ENCODE measurements at places on chromosomes 5 and 9.
A peak's percentile ranks its signal among the peaks of the same experiment; 100 is the strongest.

DNA sequence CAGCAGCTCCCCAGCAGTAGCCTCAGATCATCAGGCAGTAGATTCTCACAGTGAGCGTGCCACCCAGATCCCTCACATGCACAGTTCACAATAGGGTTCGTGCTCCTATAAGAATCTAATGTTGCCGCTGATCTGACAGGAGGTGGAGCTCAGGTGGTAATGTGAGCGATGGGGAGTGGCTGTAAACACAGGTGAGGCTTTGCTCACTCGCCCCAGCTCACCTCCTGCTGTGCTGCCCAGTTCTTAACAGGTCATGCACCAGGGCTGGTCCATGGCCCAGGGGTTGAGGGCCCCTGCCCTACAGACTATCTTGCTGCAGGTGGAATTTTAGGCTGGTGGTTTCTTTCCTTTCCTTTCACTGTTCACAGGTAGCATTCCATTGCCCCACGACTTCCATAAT is 100.2 kb downstream of the MRPL36 start:
- DNase-seq = no peak

GRCh38 chr9:37753489-37754190 is at the start of gene TRMT10B:
Gene TRMT10B (plus strand): TSS chr9:37753805. CDS start chr9:37761932, 8,127 bp downstream.
- peak; percentile 23 for DNase-seq

DNA sequence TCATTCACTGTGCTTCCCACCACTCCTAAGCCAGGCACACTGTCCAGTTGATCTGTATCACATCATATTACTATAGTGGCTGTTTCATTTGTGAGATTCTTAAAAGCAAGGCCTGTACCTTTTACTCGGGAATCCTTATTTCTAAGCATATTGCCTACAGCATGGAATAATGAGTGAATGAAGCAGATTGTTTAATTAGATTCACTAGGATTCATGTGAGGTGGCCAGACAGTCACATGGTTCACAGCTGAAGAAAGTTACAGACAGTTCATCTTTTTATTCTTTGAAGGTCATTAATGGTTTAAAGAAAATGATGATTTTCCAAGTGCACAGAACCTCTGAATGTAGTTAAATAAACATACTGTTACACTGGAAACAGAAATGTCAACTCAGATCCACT is 24.3 kb upstream of the SEMA6A start:
- no peak for DNase-seq

- no peak for DNase-seq
Measured at GRCh38 chr5:135445306-135445985, 1.7 kb downstream of the DCANP1 start.

GRCh38 chr5:146399481-146399880 is 47.7 kb upstream of the TCERG1 start:
- DNase-seq = no peak

DNA sequence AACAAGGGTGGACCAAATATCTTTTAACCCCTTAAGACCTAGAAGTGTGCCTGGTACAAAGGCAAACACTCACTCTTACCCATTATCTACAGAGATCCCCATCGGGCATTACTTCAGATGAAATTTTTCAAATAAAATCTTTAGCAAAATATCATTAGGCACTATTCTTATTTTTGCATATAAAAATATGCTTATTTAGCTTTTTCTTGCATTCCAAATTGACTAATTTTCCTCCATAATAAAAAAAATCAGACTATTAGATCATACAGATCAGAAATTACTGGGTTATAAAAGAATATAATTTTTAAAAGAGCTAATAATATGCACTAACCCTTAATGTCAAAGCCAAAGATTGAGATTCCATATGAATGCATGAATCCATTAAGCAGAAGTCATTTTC is 178.7 kb upstream of the SLC30A5 start:
- DNase-seq = no peak

- no peak for DNase-seq
Measured at GRCh38 chr9:107496976-107497375, 7.4 kb upstream of the KLF4 start.

DNA sequence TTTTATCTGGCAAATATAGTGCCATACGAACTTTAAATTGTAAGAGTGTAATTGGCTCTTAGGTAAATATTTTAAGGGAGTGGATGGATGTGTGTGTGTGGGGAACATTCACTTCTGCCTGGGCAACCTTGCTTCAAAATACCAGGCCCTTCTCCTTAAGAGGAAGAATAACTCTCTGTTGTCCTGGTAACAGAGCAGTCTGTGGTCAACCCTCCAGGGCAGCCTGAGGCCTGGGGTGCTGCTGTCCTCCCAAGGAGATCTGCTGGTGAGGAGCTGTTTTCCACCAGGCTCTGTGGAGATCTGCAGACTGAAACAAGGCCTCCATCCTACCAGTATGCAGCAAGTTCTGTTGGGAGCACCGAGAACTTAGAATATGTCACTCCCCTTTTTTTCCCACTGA is 325.2 kb downstream of the PSAT1 start:
- no peak for DNase-seq

DNA sequence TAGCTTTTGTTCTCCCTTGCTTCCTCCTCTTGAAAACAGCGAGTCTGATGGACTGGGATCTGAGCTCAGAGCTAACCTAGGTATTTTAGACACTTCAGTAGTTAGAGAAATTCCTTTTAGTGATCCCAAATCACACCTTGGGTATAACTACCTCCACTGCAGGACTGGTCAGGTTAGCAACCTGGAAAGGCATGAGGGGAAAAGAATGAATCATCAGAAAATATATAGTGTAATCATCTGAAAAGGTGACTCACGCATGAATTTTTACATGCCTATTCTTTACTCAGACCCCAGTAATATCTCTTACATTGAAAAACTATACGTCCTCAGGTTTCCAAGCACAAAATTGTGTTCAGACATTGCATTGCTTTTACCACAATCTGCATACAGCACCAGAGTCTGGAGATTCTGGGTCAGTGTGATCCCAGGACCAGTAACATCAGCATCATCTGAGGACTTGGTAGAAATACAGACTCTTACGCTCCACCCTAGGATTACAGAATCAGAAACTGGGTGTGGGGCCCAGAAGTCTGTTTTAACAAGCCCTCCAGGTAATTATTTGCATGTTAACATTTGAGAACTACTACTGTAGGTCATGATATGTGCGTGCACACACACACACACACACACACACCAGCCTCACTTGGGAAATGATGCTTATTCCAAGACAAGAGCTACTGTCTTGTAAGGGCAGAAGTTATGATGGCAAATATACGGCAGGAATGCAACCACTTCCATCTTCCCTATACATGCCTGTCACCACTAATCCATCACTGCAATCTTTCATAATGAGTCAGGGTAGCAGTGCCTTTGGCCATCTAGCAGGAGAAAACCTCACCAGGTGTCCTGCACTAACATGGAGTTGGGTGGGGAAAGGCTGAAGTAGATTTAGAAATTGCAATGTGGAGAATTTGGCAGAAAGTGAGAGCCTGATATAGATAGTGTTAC is 271.6 kb upstream of the MAP3K1 start:
- DNase-seq = no peak

DNA sequence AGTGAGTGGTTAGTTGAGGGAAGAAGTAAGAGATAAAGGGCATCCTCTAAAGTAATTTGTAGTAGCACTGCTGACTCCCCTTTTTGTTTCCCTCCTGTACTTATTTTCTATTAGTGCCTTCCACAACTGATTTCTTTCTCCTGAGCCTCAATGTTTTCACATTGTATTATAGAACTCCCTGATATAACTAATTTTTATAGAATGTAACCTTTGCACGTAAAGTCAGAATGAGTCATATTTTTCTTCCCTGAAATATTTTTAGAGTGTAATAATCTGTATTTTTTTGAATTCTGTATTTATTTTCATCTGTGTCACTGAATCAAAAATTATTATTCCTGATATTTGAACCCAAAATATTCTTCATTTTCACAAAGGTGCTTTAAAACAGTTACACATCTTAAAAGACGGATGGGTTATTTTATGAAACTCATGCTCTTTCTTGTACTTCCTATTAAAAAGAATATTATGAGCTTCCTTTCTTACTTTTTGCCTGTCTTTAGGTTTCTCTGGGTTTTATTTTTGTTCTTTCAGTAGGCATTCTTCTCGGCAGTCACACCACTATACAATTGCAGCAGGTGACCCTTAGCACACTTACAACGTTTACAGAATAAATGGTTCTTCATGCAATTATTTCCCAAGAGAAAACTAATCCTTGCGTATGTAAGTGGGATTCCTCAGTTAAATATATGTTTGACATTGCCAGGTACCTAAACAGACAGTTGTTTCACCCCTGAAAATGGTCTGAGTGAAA is 30.5 kb upstream of the DMRTA1 start:
- DNase-seq = no peak

DNA sequence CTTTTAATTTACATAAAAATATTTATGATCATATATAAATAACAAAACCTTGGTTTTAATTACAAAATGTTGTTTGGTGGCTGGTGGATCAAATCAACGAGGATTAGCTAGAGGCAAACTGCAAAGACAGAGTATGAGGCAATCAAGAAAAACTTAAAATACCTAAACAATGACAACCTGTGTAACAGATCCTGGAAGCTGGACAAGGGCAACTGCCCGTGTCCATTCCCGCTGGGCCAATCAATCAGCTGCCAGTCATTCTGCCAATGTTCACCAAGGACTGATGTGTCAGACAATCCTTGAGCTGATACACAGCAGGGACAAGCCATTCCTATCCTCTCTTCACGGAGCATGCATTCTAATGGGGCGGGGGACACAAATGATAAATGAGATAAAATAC is 3.2 kb upstream of the TENT4A start:
- DNase-seq = no peak

- no peak for DNase-seq
Measured at GRCh38 chr5:150497274-150497988, 10.5 kb upstream of the NDST1 start.

- DNase-seq = no peak
Measured at GRCh38 chr5:160960592-160960991, 108.6 kb upstream of the ATP10B start.

DNA sequence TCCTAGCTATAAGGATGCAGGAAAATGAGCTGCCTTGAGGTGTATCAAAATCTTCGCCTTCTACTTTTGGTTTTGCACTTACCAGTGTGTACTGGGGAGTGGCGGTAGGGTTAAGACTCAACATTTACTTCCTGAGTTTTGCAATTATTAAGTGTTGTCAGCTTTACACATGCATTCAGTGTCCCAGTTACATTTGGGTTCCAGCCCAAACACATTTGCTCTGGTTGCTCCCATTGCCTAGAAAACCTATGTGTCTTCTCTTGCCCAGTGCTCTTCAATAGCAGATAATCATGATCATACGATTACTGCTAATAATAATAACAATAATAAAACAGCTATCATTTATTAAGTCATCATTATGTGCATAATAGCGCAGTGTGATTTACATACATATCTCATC is 241.5 kb upstream of the PAPPA start:
- DNase-seq = no peak

GRCh38 chr5:87097664-87098063 is 170.0 kb upstream of the RASA1 start:
- DNase-seq = no peak

GRCh38 chr5:154276973-154277331 is 86.4 kb downstream of the GALNT10 start:
- DNase-seq = no peak

DNA sequence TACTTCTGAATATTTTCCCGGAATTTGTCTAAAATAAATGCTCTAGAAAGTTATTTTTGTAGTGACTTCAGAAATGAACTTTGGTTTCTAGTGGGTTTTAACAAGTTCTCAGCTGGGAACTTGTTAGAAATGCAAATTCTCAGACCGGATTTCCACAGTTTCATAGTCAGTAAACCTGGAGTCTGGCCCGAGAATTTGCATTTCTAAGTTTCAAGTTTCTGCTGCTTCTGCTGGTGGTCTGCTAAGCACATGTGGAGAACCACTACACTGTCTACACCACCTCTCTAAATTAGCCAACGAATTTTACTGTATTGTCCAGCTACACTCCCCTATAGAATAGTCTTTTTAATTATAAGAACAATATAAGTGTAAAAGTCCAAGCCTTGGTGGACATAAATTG is 208.0 kb downstream of the CHSY3 start:
- DNase-seq = no peak

GRCh38 chr5:172049226-172049796 is 42.9 kb upstream of the FBXW11 start:
- DNase-seq = no peak

GRCh38 chr9:133778336-133779013 is 40.3 kb upstream of the SARDH start:
- no peak for DNase-seq

DNA sequence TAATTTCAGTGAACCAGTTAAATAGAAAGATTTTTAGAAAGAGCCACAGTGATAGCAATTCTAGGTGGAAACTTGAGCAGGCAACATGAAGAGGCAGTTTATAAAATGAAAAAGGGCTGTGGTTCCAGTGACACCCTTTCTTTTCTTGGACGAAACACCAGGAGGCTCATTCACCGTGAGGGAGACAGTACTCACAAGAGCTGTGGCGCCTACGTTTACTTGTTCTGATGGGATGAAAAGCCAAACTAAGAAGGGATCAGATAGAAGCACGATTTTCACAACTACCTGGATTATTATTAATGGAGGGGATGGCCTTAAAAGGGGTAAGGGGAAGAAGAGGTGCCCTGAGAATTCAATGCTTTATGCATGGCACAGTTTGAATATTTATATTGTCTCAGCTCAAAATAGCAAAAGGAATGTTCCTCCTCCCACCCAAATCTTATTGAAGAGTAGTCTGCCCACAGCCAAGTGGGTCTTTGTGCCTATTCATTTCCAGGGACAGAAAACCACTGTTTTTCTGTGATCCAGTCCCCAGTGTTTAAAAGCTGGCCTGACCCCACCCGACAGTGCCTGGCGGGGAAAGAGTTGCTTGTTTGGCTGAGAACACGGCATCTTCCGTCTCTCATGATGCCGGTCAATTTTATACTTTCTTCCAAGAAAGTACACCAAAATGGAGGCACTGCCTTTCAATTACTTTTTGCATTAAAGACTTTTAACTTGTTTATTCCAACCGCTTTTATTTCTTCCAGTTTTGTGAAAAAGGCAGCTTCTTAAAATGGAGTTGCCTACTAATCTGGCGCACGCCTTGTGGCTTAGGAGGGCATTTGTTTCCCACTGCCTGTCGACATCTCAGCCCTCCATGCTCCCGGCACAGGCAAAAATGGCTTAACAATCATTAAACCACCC is 51.9 kb downstream of the HABP4 start:
- DNase-seq = no peak

DNA sequence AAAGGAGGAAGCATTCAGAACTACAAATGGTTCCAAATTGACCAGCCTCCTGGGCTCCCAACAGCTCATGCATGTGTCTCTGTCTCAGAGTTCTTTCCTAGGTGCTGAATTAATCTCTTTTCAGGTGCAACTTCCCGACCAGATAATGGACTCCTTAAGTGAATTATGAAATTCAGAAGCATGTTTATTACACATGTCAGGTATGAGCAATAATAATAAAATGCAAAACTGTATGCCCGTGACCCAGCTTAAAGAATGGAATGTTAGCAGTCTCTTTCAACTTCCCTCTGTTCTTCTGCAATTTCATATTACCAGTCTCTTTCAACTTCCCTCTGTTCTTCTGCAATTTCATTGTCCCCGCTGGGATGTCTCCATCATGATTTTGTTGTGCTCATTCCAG is 60.4 kb downstream of the FBXL7 start:
- no peak for DNase-seq

DNA sequence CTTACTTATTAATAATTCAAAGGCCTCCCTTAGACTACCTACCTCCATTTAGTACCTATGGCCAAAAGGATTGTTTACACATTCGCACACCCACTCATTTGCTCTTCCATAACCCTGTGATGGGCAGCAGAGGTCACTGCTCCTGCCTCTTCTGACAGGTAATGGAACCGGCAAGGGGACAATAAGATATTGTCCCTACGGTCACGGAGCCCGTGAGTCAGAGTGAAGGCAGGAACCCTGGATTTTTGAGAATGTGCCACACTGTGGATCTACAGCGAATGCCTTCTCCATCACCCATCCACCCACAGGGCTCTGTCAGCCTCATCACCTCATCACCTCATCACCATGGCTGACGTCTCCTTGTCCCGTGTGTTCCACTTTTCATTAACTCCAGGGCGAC is 132.3 kb downstream of the MYO10 start:
- DNase-seq = no peak
